Activated effector memory CD4-positive, alpha-beta T cell treated with Interleukin-2 at 50 U/mL for 16 hours (primary cell): ENCODE measurements at places on chromosomes 12 and 14.

DNA sequence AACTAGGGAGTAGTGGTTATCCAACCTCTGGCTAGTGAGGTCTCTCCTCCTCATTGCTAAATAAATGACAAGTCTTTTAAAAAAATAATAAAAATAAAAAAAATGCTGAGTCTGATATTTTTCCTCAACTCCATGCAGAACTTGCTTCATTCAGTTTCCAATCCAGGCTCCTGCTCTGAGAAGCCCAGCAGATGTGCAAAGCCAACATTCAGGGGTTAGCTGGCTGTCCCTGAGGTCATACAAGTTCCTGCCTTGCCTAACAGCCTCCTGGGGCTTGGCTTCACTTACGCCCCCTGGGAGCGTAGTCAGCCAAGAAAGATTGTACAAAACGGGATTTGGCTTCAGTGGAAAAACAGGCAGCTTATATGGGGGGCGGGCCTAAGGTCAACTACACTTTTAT, 23.3 kb downstream of the RTRAF start:
- DNase-seq: no peak

DNA sequence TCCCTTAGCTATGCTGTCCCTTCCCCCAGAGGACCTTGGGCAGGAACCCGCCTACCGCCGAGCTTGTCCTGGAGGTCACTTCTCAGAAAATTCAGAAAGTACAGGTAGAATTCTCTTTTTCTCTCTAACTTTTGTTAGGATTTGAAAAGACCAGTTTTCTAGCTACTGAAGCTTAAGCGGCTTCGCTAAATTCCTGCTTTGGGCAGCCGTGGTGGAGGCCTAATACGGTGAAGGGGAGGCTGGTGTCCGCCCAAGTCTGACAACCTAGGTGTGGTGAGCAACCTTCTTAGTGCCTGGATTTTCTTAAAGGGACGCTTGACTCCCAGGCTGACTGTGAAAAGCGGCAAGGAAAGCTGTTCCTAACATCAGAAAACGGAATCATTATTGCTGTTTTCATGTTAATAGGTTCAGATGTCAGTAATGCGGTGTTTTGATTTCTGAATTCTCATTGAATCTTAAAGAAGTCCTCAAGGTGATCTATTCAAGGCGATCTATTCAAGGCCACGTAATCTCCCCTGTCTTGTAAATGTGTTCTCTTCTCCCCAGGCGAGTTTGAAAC, 835 bp downstream of the FGD4 start:
- no peak for DNase-seq

DNA sequence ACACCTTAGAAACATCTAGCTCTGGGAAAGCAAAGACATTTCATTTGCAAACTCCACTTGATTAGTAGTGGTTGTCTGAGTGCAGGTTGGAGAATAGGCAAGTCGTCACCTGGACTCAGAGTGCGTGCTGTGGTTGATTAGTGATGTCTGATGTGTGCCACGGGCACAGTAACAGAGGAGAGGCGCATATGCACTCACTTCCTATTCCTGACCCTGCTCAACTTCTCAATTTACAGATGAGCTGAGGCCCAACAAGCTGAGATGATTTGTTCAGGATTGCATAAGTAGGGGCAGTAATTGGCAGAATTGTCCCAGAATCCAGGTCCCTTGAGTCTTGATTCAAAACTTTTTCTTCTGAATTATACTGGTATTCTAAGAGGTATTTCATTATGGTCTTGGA, 44.9 kb downstream of the ADCK1 start:
- no peak for DNase-seq

DNA sequence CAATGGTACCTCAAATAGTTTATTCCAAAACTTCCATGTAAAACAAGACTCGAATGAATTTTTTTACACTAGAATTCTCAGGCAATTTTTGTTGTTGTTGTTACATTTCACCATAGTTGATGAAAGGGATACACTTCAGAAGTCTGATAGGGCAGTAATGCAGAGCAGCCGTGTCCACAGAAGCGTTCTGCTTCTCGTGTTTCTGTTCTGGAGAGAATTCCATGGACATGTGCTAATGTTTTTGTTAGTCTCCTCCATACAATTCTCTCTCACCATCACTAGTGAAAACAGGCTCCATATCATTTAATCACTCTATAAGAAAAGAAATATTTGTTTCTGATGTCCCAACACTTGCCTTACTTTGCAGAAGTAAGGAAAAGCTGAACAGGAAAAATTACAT, 606.1 kb downstream of the SLC16A7 start:
- no peak for DNase-seq

- DNase-seq: no peak
These were observed 84.7 kb downstream of the TBC1D30 start for GRCh38 chr12:64909124-64909523.

GRCh38 chr12:54360717-54361456, 3.4 kb downstream of the GPR84 start:
- DNase-seq: peak; percentile 30

GRCh38 chr14:78448164-78449094, 278.3 kb downstream of the NRXN3 start:
- no peak for DNase-seq

DNA sequence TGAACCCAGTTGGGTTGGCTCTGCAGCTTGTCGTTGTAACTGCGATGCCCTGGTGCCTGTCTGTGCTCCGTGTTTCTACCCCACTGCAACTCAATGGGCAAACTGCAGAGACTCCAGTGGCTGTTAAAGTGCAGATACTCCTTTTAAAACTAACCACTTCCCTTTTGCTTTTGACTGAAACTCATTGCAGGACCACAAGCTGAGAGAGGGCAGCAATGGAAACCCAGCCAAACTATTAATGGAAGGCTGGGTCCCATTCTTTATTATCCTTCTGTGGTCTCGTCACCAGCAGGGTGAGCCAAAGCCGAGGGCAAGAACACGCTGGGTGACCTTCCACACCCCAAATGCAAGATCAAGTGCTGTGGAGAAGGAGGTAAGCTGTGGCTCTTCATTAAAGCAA, 910.4 kb downstream of the VRK1 start:
- peak; percentile 22 for DNase-seq

DNA sequence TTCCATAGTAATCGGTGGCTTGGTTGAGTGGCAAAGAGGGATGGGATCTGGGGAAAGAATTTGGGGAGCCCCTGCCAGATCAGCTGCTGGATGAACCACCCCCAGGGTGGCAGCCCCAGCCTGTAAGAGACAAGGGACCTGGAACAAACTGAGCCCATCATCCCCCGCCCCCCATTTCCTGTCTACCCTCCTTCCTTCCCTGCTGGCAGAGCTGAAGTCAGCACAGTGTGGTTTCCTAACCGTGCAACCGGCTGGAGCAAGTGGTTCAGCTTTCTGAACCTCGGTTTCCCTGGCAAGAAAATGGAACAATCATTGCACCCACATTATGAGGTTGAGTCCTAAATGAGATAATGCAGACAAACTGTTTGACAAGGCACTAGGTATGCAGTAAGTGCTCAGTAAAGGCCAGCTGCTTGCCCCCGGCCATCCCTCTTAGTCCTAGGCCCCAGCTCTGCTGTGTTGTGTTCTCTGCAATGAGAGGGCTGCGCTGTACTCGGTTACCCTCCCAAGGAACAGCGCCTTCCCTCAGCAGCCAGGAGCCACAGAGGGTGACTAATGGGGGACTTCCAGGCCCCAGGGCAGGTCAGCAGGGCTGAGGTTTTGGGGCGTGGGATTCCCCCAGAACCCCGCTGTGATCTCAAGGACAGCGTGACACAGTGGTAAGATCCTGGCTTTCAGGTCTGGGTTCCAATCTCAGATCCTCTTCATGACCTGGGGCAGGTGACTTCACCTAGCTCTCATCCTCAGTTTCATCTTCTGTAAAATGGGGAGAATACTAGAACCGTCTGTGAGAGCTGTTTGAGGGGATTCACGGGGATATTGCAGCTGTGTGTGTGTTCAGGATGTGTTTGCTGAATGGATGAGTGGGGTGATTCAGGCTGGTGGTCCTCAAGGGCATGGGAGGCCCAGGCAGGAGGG, 16.5 kb downstream of the SELPLG start:
- DNase-seq: peak; percentile 57

GRCh38 chr14:28719130-28719529, 47.5 kb upstream of the FOXG1 start:
- DNase-seq: no peak

DNA sequence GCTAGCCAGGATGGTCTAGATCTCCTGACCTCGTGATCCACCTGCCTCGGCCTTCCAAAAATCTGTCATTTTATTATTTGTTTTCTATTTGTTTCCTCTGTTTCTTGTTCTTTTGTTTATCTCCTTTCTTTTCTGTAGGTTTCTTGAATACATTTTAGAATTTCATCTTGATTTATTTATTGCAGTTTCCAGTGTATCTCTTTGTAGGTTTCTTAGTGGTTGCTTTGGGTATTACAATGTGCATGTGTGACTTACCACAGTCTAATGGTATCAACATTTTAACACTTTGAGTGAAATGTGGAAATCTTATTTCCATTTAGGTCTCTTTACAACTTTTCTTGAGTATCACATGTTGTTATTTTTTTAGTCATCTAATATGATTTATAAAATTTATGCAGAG, 29.9 kb upstream of the MUCL1 start:
- no peak for DNase-seq

DNA sequence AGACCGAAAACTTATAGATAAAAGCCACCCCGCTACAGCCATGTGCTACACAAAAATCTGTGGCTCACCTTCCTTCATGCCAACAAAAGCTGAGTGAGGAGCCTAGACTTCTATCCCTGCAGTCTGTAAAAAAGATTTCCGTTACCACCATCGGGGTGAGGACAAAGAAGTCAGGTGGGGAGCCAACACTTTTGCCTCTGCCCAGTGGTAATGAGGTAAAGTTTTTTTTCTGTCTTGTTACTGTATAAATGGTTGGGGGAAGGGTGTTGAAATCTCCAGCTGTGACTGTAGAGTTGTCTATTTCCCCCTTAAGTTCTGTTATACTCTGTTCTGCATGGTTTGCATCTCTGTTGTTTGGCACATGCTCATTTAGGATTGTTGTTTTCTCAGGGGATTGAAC, 707.8 kb downstream of the FLRT2 start:
- no peak for DNase-seq

GRCh38 chr12:40819436-40820108, 127.3 kb downstream of the CNTN1 start:
- no peak for DNase-seq

DNA sequence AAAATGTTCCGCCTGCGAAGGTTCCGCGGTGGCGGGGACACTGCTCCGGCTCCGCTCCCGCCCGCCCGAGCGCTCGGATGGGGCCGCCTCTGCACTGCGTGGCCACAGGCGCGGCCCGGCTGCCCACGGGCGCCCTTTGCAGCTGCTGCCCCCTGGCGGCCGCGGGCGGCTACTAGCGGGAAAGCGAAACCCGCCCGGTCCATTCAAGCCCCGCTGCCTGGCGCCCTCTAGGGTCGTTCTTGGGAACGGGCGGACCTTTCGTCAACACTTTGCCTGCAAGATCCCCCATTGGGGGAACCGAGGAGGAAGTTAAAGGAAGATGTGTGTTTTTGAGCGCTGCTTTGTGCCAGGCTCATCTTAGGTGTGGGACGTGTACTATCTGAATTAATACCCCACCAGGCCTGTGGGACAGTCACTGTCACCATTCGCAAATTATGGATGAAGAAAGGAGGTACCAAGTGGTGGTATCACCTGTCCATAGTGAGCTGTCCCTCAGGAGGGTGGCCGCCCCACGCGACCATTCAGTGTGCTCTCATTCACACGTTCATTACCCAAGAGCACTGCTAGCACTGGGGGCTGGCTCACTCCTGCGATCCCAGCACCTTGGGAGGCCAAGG, 19.4 kb downstream of the GPR132 start:
- DNase-seq: peak; percentile 84

GRCh38 chr12:59928416-59928815, 332.6 kb downstream of the SLC16A7 start:
- no peak for DNase-seq

- no peak for DNase-seq
These were observed 51.0 kb downstream of the NINJ2 start for GRCh38 chr12:612293-612692.

DNA sequence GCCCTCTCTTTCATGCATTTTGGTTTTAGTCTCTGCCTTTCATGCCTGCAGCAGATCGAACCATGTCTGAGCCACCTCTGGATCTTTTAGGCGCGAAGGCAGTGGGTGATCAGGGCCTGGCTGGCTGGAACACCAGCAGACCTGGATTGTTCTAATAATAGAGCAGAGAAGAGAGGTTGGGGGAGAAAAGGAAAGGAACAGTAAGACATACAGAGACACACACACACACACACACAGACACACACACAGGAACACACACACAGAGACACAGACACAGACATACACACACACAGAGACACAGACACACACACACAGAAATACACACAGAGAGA, 38.2 kb downstream of the SERPINA3 start:
- no peak for DNase-seq

DNA sequence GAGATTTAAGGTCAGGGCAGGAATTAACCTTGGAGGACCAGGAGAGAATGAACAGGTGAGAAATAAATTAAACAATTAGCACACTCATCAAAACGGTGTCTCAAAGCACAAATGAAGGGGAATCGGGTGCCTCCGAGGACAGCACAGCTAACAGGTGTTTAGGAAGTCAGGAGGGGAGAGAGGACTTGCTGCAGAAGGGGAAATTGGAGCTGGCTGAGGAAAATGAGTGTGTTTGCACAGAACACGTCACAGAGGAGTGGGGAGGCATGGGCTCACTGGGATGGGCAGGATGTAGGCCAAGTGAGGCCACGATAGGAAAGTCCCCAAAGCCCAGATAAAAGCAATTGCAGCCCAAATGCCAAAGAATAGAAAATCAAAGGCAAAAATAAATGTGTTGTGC, 121.7 kb downstream of the ZNF664 start:
- no peak for DNase-seq

DNA sequence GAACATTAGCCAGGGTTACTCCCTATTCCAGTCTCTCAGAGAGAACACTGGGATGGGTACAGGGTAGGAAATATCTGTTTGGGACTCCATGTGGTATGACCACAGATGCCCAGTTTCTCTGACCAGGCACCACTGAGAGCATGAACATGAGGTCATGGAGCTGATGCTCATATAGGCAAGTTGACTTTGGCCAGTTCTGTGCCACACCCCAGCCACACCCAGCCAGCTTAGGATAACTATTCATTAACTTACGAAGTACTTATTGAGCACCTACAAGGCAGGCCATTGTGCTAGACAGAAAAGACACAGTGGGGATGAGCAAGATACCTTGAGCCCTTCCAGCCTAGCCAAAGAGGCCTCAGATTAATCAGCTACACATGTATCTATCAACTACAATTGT, 262.5 kb downstream of the DPF3 start:
- DNase-seq: no peak

DNA sequence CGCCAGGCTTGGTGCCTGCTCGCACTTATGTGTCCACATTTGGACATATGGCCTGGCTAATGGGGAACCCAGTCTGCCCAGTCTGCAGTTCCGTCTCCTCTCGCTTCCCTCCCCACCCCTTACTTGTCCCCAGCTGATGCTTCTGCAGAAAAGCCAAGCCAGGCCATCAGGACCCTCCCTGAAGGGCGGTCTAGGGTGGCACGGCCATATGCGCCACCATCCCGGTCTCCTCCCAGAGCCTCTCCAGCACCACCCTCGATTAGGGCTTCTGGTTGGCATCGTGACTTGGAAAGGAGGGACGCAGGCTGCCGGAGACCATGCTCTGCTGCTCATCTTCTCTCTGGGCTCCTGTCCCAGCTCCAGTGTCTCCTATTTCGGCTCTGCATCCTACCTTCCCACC, 54.6 kb downstream of the CALM1 start:
- DNase-seq: no peak
